ENCODE measurements at places on chromosomes 11 and 22. TPM values are rescaled to one million over a fixed set of nuclear protein-coding genes. Genes with fewer than 3 reads are reported as not detected.

DNA sequence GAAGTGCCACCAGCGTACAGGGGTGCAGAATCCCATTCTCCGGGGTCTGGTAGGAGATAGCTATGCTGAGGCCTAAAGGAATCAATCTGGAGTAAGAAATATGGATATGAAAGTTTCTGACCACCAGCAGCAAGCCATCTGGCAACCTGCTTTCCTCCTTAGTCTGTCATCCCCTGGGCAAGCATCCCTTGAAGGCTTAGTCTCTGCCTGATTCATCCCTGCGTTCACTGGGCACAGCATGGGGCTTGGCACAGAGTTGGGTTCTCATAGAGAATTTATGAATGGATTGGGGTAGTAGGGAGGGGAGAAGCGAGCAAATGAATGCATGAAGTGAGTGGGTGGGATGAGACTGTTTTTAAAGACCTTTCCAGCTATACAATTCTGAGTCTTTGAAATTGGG, 85.8 kb upstream of the NARS2 start:
- DNase-seq, result no peak

DNA sequence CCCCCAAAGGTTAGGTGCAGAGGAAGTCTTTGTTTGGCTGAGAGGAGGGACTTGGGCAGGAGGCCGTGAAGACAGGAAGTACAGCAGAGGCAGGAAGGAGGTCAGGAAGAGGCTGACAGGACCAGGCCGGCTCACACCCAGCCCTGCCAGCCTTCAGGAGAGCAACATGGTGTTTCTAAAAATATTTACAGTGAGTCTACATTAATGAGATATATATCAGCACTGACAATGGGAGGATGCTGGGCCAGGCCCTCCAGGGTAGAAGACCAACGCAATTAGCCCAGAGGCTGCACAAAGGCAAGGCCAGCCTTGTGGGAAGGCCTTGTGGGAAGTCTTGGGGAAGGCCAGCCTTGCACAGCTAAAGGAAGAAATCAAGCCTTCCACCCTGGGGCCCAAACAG, 7.9 kb upstream of the APLNR start:
- DNase-seq, result no peak

- DNase-seq, result no peak
These were observed 318.7 kb downstream of the TMEM135 start for GRCh38 chr11:87356428-87356827.

DNA sequence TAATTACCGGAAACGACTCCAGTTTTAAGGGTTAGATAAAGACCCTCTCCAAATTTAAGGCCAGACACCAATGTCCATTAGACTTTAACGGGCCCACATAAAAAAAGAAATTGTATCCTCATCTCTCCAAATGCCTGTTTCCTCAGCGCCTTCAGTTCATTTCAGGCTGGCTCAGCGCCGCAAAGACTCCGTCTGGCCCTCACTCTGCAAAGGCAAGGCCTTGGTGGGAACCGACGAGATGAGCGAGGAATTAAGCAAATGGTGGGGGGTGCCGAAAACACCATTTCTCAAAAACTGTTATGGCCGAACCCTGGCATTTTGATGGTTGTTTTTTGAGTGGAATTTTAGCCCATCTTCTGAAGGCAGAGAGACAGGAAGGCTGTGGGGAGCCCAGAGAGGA, 15.7 kb downstream of the MN1 start:
- no peak for DNase-seq

DNA sequence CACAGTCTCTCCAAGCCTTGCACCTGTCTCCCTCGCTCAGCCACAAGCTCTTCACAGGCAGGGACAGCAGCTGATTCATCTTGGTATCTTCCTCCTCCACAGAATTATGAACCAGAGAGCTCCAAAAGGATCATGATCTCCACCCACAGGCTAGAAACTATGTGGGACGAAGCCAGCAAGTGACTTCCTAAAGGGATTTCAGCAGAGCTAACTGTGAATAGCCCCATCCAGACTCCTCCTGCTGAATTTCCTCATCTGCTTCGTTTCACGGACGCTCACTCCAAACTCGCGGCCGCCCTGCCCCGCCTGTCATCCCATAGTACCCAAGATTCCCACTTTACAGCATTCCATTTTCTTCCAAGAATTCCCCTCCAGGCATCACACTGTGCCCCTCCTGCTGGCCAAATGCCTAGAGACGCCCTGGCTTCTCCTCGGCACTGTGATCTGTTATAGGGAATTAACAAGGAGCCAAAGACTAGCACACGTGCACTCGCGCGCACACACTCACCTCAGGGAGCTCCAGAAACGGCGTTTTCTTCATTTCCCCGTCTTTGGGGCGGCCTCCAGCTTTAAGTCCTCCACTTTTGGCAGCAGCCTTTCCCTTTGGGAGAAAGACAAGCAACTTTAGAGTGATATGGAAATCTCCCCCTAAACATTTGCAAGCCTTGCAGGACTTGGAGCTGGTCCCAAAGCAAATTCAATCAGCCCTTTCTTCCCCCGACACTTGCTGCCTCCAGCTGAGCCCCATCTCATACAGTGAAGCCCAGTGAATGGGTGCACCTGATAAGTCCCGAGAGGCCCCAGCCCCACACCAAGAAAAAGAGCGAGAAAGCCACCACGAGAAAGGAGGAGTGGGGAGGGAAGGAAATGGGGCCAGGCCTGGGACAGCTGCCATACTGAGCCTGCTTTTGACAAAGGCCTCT, 35.5 kb downstream of the SPATA19 start:
- DNase-seq, result no peak

- DNase-seq, result no peak
These were observed 117.7 kb upstream of the CCDC90B start for GRCh38 chr11:83403691-83404389.

- no peak for DNase-seq
These were observed 8.9 kb downstream of the PHLDA2 start for GRCh38 chr11:2920343-2920742.

DNA sequence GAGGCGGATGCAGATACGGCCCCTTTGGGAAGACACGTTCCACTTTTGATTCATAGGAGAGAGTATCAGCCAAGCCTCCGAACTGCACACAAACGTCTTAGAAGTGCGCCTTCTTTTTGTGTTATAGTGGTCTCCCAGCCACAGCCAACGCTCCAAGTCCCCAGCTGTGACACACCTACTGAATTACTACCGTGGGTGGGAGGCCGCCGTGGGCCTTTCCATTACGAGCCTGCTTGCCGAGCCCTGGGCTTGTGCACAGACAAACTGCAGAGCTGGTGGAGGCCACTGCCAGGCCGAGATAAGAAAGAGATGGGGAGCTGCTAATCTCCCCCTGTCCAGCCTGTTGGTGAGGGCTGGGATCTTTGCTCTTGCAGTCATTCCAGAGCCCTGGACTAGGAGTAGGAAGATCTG, 761 bp downstream of the HMBS start:
- no peak for DNase-seq

The MMP8 gene
- total RNA-seq, result not detected

The UPK3A gene
- total RNA-seq, result not detected

The FBLN1 gene
- total RNA-seq, result not detected

- no peak for DNase-seq
These were observed 9.3 kb downstream of the RSPH14 start for GRCh38 chr22:23132376-23133091.

The PHF5A gene
- 35.8 TPM for total RNA-seq

The CARD10 gene
- total RNA-seq, result 1.4 TPM

- DNase-seq, result no peak
These were observed 2.0 kb downstream of the LRRC4C start for GRCh38 chr11:41457216-41458014.

- DNase-seq, result no peak
These were observed 14.5 kb downstream of the DGCR2 start for GRCh38 chr22:19107730-19108074.

The ARHGEF17 gene
- total RNA-seq, result not detected

The VPREB1 gene
- total RNA-seq, result not detected
